ENCODE measurements at places on chromosomes 11 and 22.
A peak's percentile ranks its signal among the peaks of the same experiment; 100 is the strongest.

DNA sequence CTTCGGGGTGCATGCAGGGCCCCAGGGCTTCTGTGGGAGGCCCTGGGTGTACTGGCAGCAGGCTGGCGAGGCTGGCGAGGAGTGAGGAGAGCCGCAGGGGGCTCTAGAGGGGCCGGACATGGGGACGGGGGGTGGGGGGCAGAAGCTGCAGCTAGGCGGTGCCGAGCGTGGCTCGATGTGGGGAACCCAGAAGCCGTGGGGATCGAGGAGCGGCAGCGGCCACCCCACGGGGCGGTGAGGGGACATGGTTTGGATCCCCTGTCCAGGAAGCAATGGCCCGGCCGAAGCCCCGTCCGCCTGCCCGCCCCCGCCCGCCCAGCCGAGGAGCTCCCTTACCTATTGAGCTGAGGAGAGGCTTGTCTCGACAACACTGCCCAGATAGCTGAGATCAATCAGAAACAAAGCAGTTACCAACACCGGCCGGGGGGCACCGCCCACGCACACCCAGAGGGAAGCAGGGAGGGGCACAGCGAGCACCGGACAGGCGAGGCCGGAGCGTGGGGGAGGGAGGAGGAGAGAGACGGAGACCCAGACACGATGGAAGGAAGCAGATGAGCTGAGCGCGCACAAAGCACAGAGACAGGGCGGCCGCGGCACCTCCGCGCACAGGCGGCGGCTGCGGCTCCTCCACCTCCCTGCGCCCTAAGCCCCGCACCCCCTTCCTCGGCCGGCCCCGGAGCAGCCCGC is 38.7 kb downstream of the IGSF9B start:
- DNase-seq: no peak

DNA sequence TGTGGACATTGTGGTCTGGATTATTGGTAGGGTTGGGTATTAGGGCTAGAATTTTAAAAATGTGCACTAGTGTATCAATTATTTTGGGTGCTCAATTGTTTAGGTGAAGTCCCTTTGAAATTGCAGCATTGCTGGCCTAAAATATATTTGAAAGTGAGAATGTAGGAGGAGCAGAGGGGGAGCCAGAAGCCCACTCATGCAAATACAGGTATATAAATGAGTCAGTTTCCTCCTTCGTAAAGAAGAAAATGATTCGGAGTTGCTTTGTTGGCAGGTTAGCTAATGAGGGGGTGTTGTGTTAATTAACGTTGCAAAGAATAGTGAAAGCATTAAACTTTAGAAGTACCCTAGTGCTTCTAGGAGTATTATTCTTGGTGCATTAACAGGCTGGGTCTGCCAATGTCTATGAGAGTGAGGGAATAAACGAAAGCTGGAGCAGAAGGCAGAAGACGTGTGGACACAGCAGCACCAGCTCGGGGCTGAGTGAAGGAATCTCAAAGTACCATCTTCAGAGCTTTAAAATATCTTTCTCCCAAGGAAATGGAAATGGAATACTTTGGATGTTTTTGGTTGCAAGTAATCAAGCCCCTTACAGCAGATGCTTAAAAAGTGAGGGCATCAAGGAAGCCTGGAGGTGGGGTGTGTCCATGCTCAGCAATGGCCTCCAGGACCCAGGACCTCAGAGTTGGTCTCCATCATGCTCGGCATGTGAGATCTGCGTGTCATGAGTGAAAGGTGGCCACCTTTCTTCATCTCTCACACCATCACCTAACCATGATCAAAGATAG is 522.9 kb downstream of the NTM start:
- DNase-seq: peak; percentile 72

DNA sequence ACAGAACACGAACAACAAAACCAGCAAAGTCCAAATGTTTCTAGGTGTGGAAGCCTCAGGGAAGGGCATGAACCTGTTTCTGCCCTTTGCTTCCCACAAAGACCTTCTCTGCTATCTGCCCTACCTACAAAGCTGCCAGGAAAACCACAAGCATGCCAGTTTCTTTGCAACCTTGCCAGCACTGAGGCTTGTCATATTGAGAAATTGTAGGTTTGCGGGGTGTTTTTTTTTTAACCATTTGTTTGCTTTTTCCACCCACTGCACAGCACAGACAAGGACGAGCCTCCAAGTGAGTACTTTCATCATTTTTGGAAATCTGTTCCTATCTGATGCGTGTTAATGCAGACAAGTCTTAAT is 12.8 kb downstream of the PARVG start:
- no peak for DNase-seq

- DNase-seq: no peak
Measured at GRCh38 chr11:117497206-117497951, 169.7 kb downstream of the CEP164 start.

DNA sequence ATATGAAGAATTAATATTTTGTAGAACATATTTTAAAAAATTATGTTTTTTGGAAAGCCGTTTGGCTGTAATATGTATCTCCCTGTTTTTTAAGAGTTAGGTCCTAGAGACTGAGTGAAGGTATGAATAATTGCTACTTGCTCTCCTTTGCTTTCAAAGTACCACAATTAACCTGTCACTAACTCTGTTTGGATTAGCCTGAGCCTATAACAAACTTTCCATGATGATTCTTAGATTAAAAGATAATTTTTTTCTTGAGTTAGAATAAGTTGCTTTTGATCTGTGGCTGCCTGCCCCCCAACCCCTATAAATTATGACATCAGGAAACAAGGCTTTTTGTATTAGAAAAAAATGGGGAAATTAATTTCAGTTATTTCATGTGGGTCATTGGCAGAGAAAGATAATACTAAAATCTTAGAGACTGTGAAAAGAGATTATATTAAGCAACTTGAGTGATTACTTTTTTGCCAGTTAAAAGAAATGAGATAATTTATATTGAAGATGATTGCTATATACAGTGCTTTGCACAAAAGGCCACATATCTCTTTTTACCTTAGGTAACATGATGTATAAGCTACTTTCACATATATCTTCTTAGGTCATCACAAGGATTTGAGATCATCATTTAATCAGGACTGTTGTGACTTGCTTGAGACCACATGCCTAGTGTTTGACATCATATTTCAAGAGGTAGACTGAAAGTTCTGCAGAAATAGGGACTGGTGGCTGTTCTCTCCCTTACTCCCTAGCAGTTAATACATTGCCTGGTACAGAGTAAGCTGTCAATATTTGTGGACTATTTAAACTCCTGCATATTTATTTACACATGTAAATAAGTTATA is 9.6 kb downstream of the MTMR3 start:
- no peak for DNase-seq

- DNase-seq: no peak
Measured at GRCh38 chr11:75785187-75785586, 16.6 kb downstream of the DGAT2 start.

DNA sequence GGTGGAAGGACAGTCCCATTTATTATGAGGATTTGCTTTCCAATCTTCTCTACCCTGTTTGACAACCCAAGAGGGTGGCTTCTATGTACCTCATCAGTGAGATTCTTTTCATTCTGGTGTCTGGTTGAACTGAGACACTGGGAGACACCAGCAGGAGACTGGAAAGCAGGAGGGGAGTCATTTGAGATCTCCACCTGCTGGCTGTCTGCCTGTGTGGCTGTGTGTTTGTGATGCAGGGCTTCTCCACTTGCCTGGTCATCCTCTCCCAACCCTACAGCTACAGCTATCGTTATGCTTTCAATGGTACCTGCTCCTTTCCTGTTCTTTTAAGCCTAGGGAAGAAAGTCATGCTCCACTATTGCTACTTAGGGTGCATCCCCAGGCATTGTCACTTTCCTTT is 48.6 kb downstream of the MRGPRX1 start:
- no peak for DNase-seq

DNA sequence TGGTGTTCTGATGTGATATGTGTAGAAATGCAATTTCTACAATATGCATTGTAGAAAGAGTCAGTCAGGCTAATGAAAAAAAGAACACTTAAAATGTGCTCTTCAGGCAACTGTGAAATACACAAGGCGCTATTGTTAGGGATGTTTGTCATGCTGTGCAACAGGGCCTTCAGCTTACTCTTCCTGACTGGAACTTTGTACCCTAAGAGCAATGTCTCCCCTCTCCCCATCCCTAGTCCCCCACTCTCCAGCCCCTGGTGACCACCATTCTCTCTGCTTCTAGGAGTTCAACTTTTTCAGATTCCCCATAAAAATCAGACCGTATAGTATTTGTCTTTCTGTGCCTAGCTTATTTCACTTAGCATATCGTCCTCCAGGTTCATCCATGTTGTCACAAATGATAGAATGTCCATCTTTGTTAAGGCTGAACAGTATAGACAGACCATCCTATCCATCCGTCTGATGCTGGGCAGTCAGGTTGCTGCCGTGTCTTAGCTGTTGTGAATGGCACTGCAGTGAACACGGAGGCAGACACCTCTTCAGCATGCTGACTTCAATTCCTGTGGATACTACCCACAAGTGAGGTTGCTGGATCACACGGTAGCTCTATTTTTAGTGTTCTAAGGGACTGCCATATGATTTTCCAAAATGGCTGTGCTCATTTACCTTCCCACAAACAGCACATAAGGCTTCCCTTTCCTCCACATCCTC is 10.7 kb downstream of the NDUFV1 start:
- DNase-seq: no peak

- DNase-seq: no peak
Measured at GRCh38 chr22:32979606-32980005, 78.6 kb downstream of the SYN3 start.

DNA sequence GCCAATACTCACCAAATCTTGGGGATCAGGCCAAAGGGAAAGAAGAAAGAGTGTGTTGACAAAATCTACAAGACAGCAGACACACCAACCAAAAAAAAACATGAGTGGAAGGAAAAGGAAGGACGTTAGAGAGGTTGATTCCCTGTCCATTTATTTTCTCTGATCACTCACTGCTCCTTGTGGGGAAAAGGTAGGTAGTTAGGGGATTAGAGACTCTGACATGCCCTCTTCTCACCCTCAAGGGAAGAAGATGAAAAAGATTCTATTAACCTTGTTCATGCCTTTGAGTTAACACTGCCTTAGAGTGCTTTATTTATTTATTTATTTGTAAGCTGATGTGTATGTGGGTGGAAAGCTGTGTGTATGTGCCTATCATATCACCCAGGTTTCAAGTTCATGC is at the start of gene OR52H1:
OR52H1 (minus strand) TSS at position 101 of the 400 bp plus-strand sequence. CDS start 3,035 bp downstream, outside the sequence.
- no peak for DNase-seq

DNA sequence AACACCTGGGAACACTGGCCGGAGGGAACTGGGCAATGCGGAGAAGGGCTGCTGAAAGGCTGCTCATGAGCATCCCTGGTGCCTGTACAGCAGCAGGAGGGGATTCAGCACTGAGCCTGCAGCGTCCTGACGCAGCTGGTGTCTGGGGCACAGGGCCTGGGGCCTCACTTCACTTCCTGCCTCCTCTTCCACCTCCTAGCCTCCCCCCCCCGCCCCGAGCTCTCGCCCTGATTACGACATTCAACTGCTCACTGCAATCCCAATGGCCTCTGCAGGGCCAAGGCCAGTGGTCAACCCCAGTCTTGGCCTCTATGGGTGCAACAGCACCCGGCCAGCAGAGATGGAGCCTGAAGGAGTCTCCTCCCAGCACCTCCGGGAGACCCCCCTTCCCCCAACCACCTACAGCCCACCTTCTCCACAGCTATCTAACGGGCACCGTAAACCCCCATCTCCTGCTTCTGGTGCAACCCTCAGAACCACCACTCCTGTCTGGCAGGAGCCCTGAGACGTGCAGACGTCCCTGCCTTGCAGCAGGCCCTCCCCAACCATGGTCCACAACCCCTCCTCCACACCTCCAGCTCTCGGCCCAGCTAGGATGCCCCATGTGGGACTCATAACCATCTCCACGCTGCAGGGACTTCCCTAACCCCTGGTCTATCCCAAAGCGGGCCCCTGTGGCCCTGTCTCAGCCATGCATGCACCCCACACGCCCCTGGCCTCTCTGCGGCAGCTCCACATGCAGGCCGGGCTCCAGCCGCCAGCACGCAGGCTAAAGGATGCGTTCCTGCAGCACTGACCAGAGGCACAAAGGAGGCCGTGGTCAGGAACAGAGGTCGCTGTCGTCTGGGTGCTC is 38.2 kb downstream of the BRD1 start:
- DNase-seq: no peak

DNA sequence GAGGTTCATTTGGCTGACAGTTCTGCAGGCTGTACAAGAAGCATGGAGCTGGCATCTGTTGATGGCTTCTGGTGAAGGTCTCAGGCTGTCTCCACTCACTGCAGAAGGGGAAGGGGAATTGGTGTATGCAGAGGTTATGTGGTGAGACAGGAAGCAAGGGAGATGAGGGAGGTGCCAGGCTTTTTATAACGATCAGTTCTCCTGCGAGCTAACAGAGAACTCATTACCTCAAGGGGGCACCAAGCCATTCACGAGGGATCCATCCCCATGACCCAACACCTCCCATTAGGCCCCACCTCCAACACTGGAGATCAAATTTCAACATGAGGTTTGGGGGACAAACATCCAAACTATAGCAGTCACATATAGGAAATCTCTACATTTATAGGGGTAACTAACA is 38.7 kb upstream of the E2F8 start:
- DNase-seq: no peak

GRCh38 chr11:134536677-134537076 is 124.6 kb upstream of the B3GAT1 start:
- no peak for DNase-seq

DNA sequence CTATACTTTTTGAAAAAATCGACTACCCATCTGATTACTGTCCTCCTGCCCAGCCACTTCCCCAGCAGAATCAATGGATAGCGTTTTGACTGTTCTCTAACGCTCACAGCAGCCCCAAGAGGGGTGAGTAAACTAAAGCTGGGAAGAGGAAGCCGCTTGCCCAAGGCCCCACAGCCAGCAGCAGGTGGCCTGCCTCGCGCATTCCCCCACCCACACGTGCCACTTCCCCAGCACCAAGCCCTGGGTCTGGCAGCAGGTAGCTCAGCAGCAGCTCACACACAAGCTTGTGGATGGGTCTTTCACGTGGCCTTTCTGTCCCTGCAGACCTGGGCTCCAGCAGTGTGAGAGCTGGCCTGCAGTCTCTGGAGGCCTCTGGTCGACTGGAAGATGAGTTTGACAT is 34.3 kb downstream of the TOM1 start:
- DNase-seq: peak; percentile 61

DNA sequence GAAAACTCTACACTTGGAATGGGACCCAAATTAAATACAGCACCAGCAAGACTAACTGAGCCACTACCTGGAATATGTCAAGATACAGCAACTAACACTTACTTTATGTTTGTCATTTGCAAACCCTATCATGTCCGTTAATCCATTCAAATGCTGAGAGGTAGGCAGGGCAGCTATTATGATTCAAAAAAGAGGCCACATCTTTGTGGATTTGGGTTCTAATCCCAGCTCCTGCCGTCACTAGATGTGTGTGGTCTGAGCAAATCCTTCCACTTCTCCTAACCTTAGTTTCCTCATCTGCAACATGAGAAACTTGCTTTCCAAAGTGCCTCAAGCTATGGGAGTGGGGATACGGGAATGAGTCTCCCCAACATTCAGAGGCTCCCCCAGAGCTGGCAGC is 24.2 kb downstream of the FLI1 start:
- no peak for DNase-seq

DNA sequence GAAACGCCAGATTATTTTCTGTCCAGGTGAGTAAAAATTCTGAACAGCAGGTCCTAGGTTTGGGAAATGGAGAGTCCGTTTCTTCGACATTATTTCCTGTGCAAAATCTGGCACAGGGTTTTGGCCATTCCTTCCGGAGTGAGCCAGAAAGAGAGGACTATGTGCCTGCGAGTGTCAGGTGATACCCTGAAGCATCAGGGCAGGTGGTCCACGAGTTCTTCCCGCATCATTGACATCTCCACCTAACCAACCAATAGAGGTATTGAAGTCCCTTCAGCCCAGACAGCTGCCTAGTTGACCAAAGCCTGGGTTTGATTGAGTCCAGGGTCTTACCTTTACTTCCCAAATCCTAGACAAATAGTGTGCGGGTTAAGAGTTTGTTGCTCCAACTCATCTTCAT is 808 bp downstream of the SNAP29 start:
- DNase-seq: no peak

Data from GM06990 (cell line).